HFFc6 (cell line): ENCODE measurements at places on chromosomes 7 and 10. TPM values are rescaled to one million over a fixed set of nuclear protein-coding genes. Genes with fewer than 3 reads are reported as not detected.
A peak's percentile ranks its signal among the peaks of the same experiment; 100 is the strongest.

The TUBB8 gene
- not detected in 3 replicates for total RNA-seq

The SPDYE9 gene
- total RNA-seq: not detected in 3 replicates

The TMEM178B gene
- 2.8 to 7.2 TPM (median 4.3 TPM) in 3 replicates for total RNA-seq

The CARD11 gene
- not detected in 3 replicates for total RNA-seq

The ERVW-1 gene
- not detected in 3 replicates for total RNA-seq

The GIMAP5 gene
- total RNA-seq: not detected in 2 replicates

The SMO gene
- total RNA-seq: 0.10 to 1.1 TPM (median 0.23 TPM) in 3 replicates

DNA sequence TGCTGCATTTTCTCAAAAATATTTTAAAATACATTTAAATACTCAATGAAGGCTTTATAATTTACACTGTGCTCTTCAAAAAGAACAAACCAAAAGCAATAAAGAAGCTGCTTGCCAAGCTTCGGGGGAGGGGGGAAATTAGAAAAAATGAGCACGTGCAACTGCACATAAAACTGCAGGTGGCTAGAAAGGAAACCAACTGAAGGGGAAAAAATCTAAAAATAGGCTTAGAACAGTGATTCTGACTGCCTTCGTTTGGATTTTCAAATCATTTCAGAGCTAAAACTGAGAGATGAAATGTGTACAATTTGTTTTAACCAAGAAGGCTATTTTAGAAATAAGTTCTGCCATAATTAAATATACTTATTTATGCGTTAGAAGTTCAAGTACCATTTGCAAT, 61.4 kb downstream of the ABI1 start:
- H3K4me1 ChIP-seq: peaks cover 19% of the 10 kb centered on the region
- peaks cover 22% of the 10 kb centered on the region for H3K36me3 ChIP-seq
- no peak overlapping the region for H3K27ac ChIP-seq
- H3K27me3 ChIP-seq: no peaks in the 10 kb centered on the region
- H3K4me3 ChIP-seq: no peak overlapping the region

GRCh38 chr7:54663186-54663585, 95.8 kb downstream of the SEC61G start:
- H3K36me3 ChIP-seq: no peaks in the 10 kb centered on the region
- H3K4me3 ChIP-seq: no peak overlapping the region
- H3K4me1 ChIP-seq: peaks cover 6% of the 10 kb centered on the region
- peaks cover 31% of the 10 kb centered on the region for H3K27me3 ChIP-seq
- no peak for DNase-seq

- peak overlapping the region; percentile 97 for H3K27ac ChIP-seq
- peaks cover 98% of the 10 kb centered on the region for H3K4me1 ChIP-seq
- peak; percentile 61 for DNase-seq
- peaks cover 14% of the 10 kb centered on the region for H3K27me3 ChIP-seq
Observed at GRCh38 chr7:43647339-43647672, 64.4 kb downstream of the STK17A start.

GRCh38 chr10:125868372-125868975, 12.6 kb downstream of the DHX32 start:
- peak; percentile 39 for DNase-seq
- peaks cover 8% of the 10 kb centered on the region; the same call in 1 of the 2 replicates for H3K4me1 ChIP-seq
- peaks cover 2% of the 10 kb centered on the region; the same call in 1 of the 2 replicates for H3K27me3 ChIP-seq
- H3K4me3 ChIP-seq: no peak overlapping the region

DNA sequence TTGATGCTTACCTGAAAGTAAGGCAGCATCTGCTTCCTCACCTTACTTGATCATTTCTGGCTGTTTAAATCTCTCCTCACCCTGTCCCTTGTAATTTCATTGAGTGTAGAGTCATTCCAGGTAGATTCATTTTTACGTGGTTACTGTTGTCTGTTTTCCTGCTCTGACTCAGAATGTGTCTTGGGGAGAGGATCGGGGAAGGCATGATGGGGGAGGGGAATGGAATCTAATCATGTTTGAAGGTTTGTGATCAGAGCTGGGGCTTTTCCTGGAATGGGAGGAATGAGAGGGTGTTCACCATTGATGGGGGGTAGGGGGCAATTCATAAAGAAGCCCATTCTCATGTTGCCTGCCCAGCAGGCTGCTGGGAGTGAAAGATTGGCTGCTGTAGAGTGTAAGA, 18.7 kb downstream of the SEC24C start:
- peaks cover 50% of the 10 kb centered on the region for H3K36me3 ChIP-seq
- DNase-seq: peak; percentile 55
- H3K27ac ChIP-seq: peak overlapping the region; percentile 71

DNA sequence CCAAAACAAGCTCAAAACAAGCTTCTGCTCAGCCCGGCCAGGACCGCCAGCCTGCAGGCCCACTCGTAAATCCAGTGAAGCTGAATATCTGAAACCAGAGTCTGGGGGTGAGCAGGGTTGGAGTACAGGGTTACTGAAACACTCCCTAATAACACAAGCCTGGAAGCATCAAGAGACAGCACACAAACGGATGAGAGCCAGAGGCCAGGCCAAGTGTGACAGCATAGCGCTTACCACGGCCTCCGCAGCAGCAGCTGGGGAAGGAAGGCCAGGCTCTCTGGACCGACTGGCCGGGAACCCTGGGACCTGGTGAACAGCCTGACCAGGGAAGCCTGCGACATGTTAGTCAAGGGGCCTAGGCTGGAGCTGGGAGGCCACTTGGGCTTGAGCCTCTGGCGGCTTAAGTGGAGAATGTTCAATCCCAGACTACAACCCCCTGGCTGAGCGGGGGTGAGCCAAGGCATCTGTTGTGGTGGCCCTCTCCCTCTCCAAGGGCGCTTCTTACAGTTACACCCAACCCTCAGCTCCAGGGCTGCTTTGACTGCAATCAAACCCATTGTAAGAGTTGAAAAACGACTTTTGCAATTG, 21.7 kb upstream of the RNF32 start:
- H3K4me1 ChIP-seq: no peaks in the 10 kb centered on the region
- peaks cover 17% of the 10 kb centered on the region for H3K27me3 ChIP-seq
- H3K27ac ChIP-seq: no peak overlapping the region

DNA sequence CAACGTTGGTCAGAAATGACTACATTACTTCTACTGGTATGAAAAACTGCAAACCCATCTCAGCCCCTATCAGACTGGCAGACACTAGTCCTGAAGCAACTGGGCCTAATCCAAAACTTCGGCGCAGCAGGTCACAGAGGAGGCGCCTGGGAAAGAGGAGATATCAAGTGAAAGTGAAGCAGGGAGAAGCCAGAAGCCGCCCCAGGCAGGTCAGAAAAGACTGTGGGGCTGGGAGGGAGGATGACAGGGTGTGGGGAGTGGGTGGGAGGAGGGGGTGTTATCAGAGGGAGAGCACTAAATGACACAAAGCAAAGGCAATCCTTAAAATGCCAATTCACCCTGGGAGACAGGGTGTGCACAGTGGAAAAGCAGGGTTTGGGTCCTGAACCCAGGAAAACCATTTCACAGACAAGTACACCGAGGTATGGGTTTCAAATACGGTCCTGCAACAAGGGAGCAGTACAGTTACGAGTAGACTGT, 731 bp downstream of the CHCHD3 start:
- H3K27ac ChIP-seq: peak overlapping the region; percentile 77
- peaks cover 5% of the 10 kb centered on the region; the same call in 1 of the 2 replicates for H3K27me3 ChIP-seq
- DNase-seq: peak; percentile 8
- peaks cover 26% of the 10 kb centered on the region for H3K4me1 ChIP-seq
- H3K4me3 ChIP-seq: peak overlapping the region; percentile 91

DNA sequence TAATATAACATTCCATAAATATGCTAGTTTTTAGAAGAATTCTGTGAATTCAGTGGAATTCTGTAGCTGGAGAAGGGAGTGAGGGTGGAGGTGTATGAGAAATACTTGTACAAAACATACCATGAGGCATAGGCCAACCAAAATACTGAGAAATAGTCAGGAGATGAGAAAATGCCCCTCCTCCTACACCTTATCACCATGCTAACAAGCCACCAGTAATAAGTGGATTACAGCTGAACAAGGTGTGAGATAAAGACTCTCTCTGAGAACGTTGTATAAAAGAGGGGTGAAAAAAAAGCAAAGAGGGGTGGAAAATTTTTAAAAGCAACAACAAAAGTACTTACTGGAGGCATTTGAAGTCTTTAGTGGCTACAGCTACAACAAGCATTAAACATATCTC, 90.4 kb upstream of the IGFBP3 start:
- peaks cover 2% of the 10 kb centered on the region; the same call in 1 of the 2 replicates for H3K27me3 ChIP-seq
- no peaks in the 10 kb centered on the region for H3K36me3 ChIP-seq
- H3K4me3 ChIP-seq: no peak overlapping the region
- no peaks in the 10 kb centered on the region for H3K4me1 ChIP-seq
- no peak for DNase-seq

GRCh38 chr7:6725003-6725402, 18.3 kb upstream of the ZNF12 start:
- H3K27ac ChIP-seq: no peak overlapping the region
- H3K4me3 ChIP-seq: no peak overlapping the region
- peaks cover 7% of the 10 kb centered on the region for H3K4me1 ChIP-seq
- no peak for DNase-seq
- peaks cover 5% of the 10 kb centered on the region; the same call in 1 of the 2 replicates for H3K36me3 ChIP-seq

DNA sequence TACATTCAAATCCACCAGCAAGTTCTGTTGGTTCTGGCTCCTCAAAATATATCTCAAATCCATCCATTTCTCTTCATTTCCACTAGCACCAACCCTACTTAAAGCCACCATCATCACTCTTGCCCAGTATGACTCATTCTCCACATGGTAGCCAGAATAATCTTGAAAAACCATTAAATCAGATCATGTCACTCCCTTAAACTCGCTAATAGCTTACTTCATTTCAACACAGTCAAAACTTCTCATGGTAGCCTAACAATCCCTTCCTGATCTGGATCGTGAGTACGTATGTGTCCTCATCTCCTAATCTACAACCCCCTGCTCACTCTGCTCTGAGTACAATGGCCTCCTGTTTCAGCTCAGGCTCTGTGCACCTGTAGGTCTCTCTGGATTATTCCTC, 8.7 kb downstream of the EPC1 start:
- H3K27me3 ChIP-seq: peaks cover 5% of the 10 kb centered on the region; the same call in 1 of the 2 replicates
- H3K27ac ChIP-seq: no peak overlapping the region; the same call in none of the 2 replicates
- H3K36me3 ChIP-seq: peaks cover 19% of the 10 kb centered on the region
- no peak overlapping the region for H3K4me3 ChIP-seq

- peaks cover 5% of the 10 kb centered on the region for H3K27me3 ChIP-seq
- no peaks in the 10 kb centered on the region for H3K36me3 ChIP-seq
- H3K4me3 ChIP-seq: no peak overlapping the region
- H3K27ac ChIP-seq: no peak overlapping the region
Observed at GRCh38 chr7:17745610-17746009, 194.7 kb downstream of the SNX13 start.

DNA sequence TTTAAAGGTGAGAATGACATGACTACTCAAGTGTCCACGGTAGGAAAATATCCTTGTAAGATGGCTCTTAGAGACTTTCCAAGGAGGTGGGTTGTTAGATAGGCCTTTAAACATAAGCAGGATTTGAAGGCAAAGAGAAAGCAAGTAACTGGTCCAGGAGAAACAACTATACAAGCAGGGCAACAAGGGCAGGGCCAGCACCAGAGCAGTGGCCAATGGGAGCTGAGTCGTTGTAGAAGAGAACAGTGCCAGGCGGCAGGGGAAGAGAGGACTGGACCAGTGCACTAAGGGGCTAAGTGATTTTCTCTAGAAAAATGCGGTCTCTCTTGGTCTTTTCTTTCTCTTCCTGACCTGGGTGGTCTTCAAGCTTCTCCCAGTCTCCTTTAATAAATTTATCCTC, 94.9 kb downstream of the GLI3 start:
- no peak overlapping the region for H3K4me3 ChIP-seq
- no peak for DNase-seq
- H3K4me1 ChIP-seq: peaks cover 37% of the 10 kb centered on the region
- H3K27ac ChIP-seq: no peak overlapping the region
